ENCODE measurements at places on chromosomes 12 and 14.

DNA sequence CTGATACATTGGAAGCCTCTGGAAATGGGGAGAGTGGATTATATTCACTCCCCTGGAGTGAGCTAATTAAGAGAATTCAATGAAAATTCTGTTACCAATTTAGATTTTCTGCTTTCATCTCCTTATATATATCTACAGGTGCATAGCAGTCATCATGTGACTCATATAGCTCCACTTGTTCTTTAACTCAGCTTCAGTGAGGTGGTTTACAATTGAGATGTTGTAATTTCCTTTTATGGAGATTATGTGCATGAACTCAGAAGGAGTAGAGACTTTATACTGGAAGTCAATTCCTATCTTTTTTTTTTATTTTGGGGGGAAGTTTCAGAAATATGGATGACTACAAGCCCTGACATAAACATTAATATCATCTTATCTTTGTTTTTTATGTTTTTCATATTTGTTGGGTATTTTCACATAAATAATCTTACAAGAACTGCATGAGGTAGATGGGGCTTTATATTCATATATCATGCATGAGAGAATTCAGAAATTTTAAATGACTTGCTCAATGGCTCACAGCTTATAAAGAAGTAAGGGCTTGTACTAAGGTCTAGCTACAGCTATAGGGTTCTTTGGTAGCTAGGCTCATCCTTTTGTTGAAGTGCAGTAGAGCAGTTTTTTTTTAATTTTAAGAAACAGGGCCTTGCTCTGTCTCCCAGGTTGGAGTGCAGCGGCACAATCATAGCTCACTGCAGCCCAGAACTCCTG lies 92.3 kb upstream of the SCAF11 start:
- DNase-seq: no peak

- DNase-seq: no peak
Measured at GRCh38 chr12:121190523-121191031, 19.4 kb upstream of the P2RX4 start.

- DNase-seq: no peak
Measured at GRCh38 chr14:22981090-22981875, 1.1 kb downstream of the AJUBA start.

DNA sequence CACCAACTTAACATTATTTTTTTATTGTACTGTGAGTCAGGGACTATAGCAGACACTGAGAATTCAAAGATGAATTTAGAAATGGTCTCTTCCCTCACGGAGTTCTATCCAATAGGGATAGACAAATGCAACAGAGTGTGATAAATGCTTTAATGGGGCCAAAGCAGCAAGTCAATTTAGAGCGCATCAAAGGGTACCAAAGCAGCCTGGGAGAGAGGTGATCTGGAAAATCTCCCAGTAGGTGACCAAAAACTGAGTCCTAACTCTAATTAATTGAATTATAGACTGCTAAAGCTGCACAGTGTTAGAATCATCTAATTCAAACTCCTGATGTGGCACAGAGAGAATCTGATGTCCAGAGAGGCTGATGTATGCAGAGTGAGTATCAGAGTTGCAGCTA lies 2.6 kb downstream of the LIN7A start:
- no peak for DNase-seq

GRCh38 chr14:30443368-30444007 lies 115.5 kb upstream of the G2E3 start:
- DNase-seq: no peak
